ENCODE measurements at places on chromosomes 3 and 15.

DNA sequence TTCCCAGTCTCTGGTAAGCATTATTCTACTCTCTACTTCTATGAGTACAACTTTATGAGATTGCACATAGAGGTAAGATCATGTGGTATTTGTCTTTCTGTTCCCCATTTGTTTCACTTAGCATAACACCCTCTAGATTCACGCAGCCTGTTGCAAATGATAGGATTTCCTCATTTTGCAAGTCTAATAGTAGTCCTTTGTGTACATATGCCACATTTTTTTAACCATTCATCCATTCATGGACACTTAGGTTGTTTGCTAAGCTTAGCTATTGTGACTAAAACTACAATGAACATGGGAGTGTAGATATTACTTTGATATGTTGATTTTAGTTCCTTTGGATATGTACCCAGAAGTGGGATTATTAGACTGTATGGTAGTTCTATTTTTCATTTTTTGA lies 717.9 kb upstream of the ALCAM start:
- DNase-seq: no peak

- DNase-seq: no peak
These were observed 12.4 kb downstream of the KLF13 start for GRCh38 chr15:31338879-31339557.

GRCh38 chr3:112778353-112778948 lies 68.2 kb downstream of the CD200R1L start:
- no peak for DNase-seq

DNA sequence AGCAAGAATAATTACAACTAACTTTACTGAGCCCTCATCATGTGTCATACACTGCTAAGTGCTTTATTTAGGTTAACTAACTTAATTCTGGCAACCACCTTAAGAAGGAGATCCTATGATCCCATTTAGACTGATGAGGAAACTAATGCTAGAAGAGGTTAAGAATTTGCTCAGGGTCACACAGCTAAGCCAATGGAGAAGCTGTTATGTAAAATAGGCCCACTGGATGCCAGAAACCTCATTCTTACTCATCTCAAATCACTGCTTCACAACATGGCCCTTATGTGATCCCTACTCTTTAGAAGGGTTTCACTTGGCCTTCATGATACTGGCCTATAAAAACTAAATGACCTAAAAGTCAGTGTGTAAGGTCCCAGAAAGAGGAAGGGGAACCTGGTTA lies 41.2 kb downstream of the IMPG2 start:
- DNase-seq: no peak

DNA sequence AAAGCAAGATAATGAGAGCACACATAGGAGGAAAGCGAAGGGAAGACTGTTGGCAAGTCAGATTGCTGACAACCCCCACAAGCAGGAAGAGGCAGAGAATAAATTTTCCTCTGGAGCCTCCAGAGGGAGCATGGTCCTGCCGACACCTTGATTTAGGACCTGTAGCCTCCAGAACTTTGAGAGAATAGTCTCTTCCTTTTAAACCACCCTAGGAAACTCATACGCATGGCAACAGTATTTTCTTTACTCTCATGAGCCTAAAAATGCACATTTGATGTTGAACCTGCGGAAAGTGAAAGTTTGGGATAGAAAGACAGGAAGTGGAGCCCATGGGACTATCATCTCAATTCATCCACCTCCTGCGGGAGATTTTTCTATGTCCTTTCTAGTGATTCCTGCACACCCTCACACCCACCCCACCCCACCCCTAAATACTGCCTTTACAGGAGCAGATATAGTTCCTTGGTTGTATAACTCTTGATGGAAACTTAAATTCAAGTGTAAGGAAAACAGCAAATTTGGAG lies 116.7 kb upstream of the LPP start:
- DNase-seq: no peak

GRCh38 chr3:42873221-42873982 lies 2.3 kb downstream of the CYP8B1 start:
- DNase-seq: no peak

DNA sequence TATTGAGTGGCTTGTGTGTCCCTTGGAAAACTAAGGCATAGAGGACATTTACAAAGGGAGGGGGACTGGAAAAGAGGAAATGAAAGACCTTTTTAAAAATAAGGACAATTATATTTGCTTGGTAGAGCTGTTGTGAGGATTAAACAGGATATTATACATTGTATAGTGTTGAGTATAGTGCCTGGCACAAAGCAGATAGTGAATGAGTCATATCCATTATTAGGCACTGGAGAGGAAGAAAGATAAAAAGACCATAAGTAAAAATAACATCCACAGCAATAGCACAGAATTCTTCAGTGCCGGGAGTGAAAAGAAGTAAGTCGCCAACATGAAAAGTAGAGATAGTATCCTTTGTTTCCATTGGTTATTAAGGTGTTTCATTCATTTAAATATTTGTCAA lies 623.3 kb downstream of the PDCD6IP start:
- no peak for DNase-seq

DNA sequence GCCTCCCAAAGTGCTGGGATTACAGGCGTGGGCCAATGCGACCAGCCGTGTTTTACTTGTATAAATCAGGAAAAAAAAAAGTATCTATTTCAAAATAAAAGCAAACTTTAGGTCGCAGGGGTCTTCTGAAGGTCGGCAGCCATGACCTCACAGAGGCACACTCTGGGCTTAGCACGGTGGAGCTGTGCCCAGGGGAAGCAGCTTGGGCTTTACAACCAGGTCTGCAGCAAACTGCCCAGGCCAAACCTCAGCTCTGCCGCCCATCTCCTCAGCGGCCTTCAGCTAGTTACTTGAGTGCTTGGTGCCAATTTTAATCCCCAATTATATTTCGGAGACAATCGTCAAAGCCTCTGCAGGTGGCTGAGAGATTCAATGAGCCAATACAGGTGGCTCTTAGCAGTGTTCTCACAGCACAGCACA lies 30.1 kb downstream of the ZDHHC19 start:
- no peak for DNase-seq

DNA sequence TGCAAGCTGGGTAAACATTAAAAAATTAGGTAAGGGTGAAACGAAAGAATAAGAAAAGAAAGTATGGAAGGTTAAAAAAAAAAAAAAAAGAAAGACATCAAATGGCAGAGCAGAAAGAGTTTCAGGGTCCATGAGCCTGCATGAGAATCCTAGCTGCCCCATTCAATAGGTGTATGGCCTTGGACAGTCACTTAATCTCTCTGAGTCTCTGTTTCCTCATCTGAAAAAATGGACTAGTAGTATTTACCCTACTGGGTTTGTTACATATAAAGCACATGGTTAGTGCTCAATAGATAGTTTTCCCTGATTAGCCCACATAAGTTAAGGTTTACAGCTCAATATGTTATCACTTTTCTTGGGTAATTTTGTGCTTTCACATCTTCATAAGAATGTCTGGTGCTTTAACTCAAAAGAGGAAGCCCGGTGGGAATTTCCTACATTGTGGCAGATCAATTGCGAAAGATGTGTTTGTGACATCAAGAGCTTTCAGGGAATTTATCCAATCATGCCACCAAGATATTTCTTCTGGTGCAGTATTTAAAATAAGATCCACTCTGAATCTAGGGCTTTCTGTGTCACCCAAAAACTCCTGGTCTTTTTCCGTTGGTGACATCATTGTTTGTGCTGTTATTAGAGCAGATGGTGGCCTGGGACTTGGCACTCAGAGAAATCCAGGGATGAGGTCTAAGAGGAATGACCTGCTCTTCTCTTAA lies 57.2 kb upstream of the UBE2E1 start:
- no peak for DNase-seq

- no peak for DNase-seq
These were observed 6.2 kb downstream of the THSD4 start for GRCh38 chr15:71121442-71121841.

- no peak for DNase-seq
These were observed 188.4 kb upstream of the ST8SIA2 start for GRCh38 chr15:92205255-92205739.

- no peak for DNase-seq
These were observed 176.1 kb upstream of the THBS1 start for GRCh38 chr15:39404767-39405181.

All from KG1 (cell line).